ENCODE measurements at places on chromosomes 3 and 15.

DNA sequence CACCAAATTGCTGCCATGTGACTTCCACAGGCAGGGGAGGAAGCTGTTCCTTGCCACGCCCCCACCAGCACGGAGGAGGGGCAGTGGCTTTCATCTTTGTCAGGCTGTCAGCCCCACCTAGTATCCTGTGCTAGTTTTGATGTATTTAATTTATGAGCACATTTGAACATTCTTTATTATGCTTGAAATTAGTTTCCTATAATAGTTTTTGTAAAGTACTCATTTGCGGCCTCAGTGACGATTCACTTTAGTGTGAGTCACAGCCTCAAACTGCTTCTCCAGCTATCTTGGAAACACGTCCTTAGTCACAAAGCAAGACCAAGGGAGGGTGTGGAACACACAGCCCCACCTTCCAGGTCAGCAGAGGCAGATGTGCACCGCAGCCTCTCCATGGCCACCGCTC, 239.9 kb upstream of the ATP10A start:
- DNase-seq: no peak

GRCh38 chr15:73985101-73985873, 6.8 kb downstream of the STOML1 start:
- DNase-seq: peak; percentile 57

DNA sequence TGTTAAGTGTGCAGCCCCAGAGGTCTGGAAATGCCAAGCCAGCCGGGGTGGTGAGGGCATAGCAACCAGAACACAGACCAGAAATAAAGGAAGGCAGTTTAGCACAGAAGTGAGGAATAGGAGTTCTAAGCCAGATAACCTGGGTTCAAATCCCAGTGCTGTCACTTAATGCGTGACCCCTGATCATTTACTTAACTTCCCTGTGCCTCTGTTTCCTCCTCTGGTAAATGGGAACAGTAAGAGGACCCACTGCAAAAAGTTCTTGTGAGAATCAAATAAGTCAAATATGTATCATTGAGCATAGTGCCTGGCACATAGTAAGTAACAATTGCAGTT, 125.2 kb upstream of the ARHGEF3 start:
- no peak for DNase-seq

- no peak for DNase-seq
These were observed 98.9 kb upstream of the ST8SIA2 start for GRCh38 chr15:92294759-92295158.

DNA sequence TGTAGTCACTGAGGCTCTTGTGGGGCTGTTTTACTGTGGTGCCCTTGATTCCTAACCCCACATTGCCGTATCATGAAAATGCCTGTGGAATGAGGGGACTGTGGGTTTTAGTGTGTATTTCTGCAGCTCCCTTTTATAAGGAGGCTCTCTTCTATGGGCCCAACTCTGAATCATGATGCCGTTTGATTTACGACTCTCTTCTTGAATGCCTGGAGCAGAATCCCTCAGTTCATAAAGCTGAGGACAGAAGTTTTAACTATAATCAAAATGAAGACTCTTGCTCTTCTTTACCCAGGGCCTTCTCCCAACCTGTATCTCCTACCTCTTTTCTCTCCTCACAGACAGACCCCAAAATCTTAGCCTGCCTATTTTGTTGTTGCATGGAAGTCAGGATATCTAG, 109.5 kb downstream of the RARB start:
- peak; percentile 4 for DNase-seq

GRCh38 chr3:16504242-16504641, 9.3 kb downstream of the RFTN1 start:
- DNase-seq: peak; percentile 19

GRCh38 chr15:51368751-51369450, 27.4 kb downstream of the GLDN start:
- DNase-seq: peak; percentile 81

- DNase-seq: peak; percentile 15
These were observed 44.8 kb downstream of the AP4E1 start for GRCh38 chr15:50953302-50953701.

- no peak for DNase-seq
These were observed 110.4 kb downstream of the EDEM1 start for GRCh38 chr3:5297895-5298294.

- DNase-seq: no peak
These were observed 78.1 kb upstream of the CGNL1 start for GRCh38 chr15:57298204-57298603.

- DNase-seq: no peak
These were observed 24.2 kb upstream of the ZPLD1 start for GRCh38 chr3:102410616-102411015.

DNA sequence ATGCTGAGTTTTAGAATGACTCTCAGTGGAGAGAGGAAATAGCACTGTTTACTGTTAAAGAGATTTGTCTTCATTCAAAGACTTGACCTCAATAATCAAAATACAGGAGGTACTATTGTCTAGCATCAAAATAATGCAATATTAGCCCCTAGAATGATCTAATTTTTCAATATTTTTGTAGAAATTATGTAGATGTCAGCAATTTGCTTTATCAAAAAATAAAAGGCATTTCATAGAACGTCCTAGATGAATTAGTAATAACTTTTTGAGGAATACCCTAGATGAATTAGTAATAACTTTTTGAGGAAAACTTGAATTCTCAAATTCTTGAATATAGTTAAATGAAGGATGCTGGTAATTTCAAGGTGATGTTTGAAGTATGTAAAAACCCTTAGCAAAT, 1252.1 kb upstream of the CADM2 start:
- no peak for DNase-seq

- peak; percentile 61 for DNase-seq
These were observed 63.4 kb upstream of the C15orf39 start for GRCh38 chr15:75138016-75138999.

- peak; percentile 12 for DNase-seq
These were observed 25.8 kb downstream of the OXNAD1 start for GRCh38 chr3:16290827-16291196.

DNA sequence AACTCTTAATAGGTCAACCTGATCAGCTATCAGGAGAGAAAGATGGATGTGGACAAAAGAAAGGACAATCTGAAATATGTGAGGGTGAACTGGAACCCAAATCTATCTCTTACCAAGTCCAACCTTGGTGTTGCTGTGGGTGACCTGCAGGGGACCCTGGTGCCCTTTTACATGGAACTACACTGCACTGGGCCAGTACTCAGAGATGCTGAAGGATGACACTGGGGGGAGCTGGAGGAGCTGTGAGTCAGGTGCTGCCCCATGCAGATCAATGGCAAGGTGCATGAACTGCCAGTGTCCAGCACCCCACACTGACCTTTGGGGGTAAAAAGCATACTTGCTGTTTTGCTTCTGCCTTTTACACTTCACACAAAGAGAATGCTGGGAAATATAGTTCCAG, 55.6 kb upstream of the TBC1D5 start:
- DNase-seq: no peak

- no peak for DNase-seq
These were observed 25.2 kb downstream of the TMEM43 start for GRCh38 chr3:14150078-14150477.

- no peak for DNase-seq
These were observed 136.7 kb downstream of the CCNL1 start for GRCh38 chr3:157023226-157023625.

DNA sequence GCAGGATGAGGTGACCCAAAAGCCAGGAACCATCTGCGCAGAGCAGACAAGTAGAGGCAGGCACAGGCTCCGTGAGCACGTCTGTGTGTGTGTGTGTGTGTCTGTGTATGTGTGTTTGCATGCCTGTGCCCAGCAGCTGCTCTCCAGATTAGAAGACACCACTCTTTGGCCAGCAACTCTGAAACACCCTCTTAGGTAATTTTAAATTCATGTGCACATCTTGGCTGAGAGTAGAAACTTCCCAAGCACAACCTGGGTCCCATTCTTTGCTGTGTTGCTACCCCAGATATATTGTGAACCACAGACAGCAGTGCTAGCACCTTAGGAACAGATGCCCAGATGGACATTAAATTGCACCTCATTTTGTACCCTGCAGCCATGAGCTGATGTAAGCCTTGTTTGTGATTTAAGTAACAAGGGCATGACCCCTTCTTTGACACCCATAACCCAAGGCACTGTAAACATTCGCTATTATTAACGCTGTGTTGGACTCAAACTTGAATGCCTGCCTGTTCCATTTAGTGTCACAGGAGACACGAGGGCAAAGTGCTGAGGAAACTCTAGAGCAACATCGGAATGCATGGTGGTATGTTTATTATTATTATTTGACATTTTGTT, at the start of gene FILIP1L:
TSS of gene FILIP1L (minus strand) at position 89 of the 618 bp plus-strand sequence.
- no peak for DNase-seq

- no peak for DNase-seq
These were observed 72.0 kb upstream of the P3H2 start for GRCh38 chr3:190192739-190193138.

GRCh38 chr3:140627756-140628155, 50.1 kb upstream of the TRIM42 start:
- DNase-seq: no peak

GRCh38 chr3:138099417-138099816, 16.0 kb downstream of the DZIP1L start:
- no peak for DNase-seq

GRCh38 chr15:83287541-83288027, 3.1 kb upstream of the BNC1 start:
- DNase-seq: peak; percentile 99

- no peak for DNase-seq
These were observed 48.3 kb upstream of the ATP2B2 start for GRCh38 chr3:10553591-10554235.

DNA sequence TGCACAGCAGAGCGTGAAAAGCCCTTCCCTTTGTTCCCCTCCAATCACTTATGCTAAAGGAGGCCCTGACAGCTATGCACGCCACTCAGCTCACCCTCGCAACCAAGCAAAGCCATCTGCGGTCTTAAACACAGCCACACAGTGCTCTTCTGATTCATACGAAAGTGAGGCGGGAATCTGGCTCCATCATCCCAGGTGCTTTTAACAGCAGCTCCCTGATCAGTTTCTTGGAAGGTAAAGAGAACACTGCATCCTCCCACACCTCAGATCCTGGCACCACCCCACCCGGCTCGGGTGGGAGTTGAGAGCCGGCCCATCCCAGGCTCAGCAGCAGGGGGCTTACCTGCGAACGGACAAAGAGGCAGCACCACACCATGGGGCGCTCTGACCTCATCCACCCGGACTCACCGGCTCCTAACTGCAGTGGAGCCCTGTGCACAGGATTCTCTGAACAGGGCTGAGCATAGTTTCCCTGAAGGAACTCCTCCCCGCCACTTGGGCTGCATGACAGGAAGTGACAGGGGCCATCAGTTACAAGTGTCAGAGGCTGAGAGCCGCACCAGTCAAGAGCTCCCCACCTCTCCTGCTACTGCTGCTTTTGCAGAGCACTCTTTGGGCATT, 114.3 kb upstream of the ARHGEF3 start:
- no peak for DNase-seq
